ENCODE measurements at places on chromosomes 1 and 21. TPM values are rescaled to one million over a fixed set of nuclear protein-coding genes. Genes with fewer than 3 reads are reported as not detected.

DNA sequence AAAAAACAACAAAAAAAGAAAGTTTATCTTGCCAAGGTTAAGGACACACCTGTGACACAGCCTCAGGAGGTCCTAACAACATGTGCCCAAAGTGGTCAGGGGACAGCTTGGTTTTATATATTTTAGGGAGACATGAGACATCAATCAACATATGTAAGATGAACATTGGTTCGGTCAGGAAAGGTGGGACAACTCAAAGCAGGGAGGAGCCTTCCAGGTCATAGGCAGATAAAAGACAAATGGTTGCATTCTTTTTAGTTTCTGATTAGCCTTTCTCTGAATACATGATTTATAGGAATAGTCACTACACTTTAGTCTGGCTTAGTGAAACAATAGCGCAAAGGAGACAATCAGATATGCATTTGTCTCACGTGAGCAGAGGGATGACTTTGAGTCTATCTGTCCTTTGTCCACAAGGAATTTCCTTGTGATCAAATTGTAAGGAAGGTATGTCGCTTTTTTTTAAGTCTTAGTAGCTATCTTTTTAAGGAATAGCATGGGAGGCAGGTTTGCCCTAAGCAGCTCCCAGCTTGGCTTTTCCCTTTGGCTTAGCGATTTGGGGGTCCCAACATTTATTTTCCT, 23.3 kb upstream of the OVAAL start:
- H3K27me3 ChIP-seq, result no peaks in the 10 kb centered on the region
- no peak overlapping the region for H3K27ac ChIP-seq
- no peaks in the 10 kb centered on the region for H3K36me3 ChIP-seq
- DNase-seq, result no peak
- no peak overlapping the region for H3K4me3 ChIP-seq

- no peaks in the 10 kb centered on the region for H3K36me3 ChIP-seq
- H3K27me3 ChIP-seq, result no peaks in the 10 kb centered on the region
- H3K4me3 ChIP-seq, result no peak overlapping the region
- H3K27ac ChIP-seq, result no peak overlapping the region
- no peak for DNase-seq
- H3K4me1 ChIP-seq, result no peaks in the 10 kb centered on the region
Observed at GRCh38 chr1:25369241-25369640, 31.1 kb downstream of the TMEM50A start.

LRRC71 gene
- not detected for total RNA-seq

DNA sequence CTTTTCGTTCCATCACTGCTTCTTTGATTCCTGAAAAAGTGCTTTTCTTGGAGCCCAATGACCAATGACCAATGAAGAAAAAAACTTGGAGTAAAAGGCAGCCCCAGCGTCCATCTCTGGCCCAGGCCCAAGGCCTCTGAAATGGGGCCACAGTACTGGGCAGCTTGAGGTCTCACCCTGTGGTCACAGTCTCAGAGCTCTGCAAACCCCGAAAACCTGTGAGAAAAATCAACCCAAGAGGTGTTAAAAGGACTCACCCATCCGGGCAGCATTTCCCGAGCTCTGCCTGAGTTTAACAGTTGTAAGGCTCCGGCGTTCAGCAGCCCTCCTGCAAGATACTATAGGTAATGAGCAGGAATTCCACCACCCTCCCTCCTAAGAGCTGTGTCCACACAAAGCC, 2.1 kb upstream of the EFHD2 start:
- H3K27ac ChIP-seq, result no peak overlapping the region
- peaks cover 27% of the 10 kb centered on the region for H3K4me1 ChIP-seq
- H3K4me3 ChIP-seq, result no peak overlapping the region
- DNase-seq, result no peak
- peaks cover 13% of the 10 kb centered on the region for H3K27me3 ChIP-seq
- no peaks in the 10 kb centered on the region for H3K36me3 ChIP-seq

PRPF38A gene
- total RNA-seq, result 39.4 TPM

DNA sequence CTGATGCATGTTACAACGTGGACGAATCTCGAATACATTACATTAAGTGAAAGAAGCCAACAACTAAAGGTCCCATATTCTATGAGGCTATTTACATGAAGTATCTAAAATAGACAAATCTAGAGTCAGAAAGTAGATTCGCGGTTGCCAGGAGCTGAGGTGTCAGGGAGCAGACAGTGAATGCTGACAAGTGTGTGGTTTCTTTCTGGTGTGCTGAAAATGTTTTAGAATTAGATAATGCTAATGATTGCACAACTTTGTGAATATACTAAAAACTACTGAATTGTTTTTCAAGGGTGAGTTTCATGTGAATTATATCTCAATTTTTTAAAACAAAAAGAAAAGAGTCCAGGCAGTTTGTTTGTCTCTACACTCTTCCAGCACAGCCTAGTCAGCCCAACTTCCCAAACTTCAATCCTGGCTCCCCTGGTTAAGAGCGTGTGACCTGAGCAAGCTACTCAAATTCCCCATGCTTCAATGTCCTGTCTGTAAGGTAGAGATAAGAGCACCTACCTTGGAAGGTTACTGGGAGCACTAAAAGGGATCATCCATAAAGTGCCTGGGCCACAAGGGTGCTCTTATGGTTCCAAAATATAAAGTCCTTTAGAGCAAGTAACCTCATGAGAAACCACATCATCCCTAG, 20.9 kb downstream of the HLCS start:
- no peaks in the 10 kb centered on the region for H3K27me3 ChIP-seq
- H3K4me1 ChIP-seq, result no peaks in the 10 kb centered on the region
- no peak overlapping the region for H3K27ac ChIP-seq
- no peak for DNase-seq

RNF223 gene
- total RNA-seq, result 0.05 TPM

PRAMEF15 gene
- total RNA-seq, result not detected

- no peaks in the 10 kb centered on the region for H3K27me3 ChIP-seq
- no peaks in the 10 kb centered on the region for H3K36me3 ChIP-seq
- H3K4me3 ChIP-seq, result no peak overlapping the region
- no peak for DNase-seq
- H3K4me1 ChIP-seq, result no peaks in the 10 kb centered on the region
- no peak overlapping the region for H3K27ac ChIP-seq
Observed at GRCh38 chr1:219566951-219567947, 45.7 kb downstream of the ZC3H11B start.

IFNLR1 gene
- 0.66 TPM for total RNA-seq

- H3K27ac ChIP-seq, result no peak overlapping the region
- H3K4me1 ChIP-seq, result peaks cover 18% of the 10 kb centered on the region
- no peaks in the 10 kb centered on the region for H3K36me3 ChIP-seq
- no peak for DNase-seq
Observed at GRCh38 chr21:43322311-43322710, 104.6 kb downstream of the SIK1 start.

DNA sequence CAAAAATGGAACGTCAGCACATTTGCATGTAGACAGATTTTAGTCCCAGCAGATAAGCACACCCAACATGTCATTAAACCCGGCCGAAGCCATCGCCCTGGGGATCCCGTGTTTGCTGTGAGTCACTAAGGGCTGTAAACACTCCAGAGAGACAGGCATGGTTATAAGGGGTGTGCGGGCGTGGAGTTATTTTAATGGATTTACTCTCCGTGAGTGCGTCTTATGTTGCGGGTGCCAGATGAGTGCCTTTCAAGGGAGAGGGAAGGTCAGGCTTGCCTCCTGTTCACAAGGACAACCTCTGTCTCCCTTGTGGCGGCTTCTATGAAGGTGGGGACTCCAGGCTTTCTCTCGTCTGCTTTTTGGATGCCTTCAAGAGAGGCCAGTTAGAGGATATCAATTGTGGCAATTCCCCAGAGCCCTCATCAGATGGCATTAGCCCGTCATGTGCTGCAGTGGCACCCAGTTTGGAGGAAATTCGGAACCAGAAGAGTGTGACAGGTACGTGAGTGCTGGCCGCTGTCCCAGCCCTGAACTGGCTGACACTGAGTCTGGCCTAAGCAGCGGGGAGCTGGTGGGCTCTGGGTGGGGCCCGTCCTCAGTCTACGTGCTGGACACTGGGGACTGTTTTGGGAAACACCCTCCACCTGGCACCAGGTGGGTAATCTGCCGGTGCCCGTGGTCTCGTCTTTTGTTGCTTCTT, 223.8 kb upstream of the TMEM51 start:
- no peaks in the 10 kb centered on the region for H3K36me3 ChIP-seq
- H3K27ac ChIP-seq, result no peak overlapping the region
- H3K4me1 ChIP-seq, result no peaks in the 10 kb centered on the region
- H3K4me3 ChIP-seq, result no peak overlapping the region
- no peak for DNase-seq
- H3K27me3 ChIP-seq, result peaks cover 26% of the 10 kb centered on the region

SOD1 gene
- total RNA-seq, result 239 TPM

SLC45A1 gene
- 0.09 TPM for total RNA-seq

SYTL1 gene
- total RNA-seq, result 49.4 TPM

GRCh38 chr1:207959910-207960309, 49.0 kb upstream of the CD34 start:
- H3K27me3 ChIP-seq, result peaks cover 40% of the 10 kb centered on the region
- peaks cover 9% of the 10 kb centered on the region for H3K4me1 ChIP-seq
- no peak overlapping the region for H3K27ac ChIP-seq
- no peaks in the 10 kb centered on the region for H3K36me3 ChIP-seq
- no peak for DNase-seq

DNA sequence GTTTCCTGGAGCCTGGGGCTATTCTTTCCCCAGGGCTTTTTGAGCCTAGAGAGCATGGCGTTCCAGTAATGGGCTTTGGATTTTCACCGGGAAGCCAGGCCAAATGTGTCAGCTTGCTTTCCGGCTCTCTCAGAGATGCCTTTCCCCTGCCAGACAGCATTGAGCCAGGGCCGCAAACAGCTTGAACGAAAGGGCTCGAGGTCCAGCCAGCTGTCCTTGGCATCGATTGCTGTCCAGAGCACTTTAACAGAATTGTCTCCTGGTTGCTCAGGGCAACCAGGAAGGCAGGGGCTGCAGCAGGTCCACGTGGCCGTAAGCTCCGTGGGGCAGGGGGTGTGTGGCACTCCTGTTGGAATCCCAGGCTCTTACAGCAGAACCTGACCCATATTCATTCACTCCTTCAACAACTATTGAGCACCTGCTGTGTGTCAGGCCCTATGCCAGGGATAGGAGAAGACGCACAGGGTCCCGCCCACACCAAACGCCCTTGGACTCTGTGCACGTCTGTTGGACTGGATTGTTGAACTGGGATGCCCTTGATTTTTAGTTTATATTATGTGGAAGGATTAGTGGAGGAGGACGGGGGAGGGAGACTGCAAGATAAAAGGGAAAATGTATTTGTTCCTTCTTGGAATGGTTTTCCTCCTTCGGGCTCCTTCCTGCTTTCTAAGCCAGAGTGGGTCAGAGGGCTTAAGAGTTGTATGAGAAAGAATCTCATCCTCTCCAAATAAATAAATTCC, 38.7 kb upstream of the EFHD2 start:
- no peak overlapping the region for H3K4me3 ChIP-seq
- no peaks in the 10 kb centered on the region for H3K36me3 ChIP-seq
- no peak for DNase-seq
- H3K27ac ChIP-seq, result no peak overlapping the region

GRCh38 chr1:99942723-99943122, 27.1 kb upstream of the SLC35A3 start:
- no peak for DNase-seq
- H3K27me3 ChIP-seq, result no peaks in the 10 kb centered on the region
- H3K4me1 ChIP-seq, result no peaks in the 10 kb centered on the region
- no peaks in the 10 kb centered on the region for H3K36me3 ChIP-seq
- H3K4me3 ChIP-seq, result no peak overlapping the region

FCRL5 gene
- total RNA-seq, result 0.80 TPM
